ENCODE measurements at places on chromosomes 6 and 20.

DNA sequence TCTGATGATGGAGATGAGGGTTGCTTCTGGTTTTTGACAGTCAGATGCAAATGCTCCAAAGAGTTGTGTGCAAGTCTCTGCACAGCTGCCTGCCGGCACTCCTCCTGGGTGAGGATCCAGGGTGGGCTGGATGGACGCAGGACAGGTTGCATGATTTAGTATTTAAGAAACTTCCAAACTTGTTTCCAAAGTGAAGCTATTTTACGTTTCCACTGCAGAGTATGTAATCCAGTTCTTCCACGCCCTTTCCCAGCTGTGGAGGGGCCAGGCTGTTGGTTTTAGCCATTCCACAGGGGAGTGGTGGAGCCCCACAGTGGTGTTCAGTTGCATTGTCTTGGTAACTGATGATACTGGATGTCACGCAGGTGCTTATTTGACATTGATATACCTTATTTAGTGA is 157.3 kb downstream of the THBS2 start:
- DNase-seq, result no peak

DNA sequence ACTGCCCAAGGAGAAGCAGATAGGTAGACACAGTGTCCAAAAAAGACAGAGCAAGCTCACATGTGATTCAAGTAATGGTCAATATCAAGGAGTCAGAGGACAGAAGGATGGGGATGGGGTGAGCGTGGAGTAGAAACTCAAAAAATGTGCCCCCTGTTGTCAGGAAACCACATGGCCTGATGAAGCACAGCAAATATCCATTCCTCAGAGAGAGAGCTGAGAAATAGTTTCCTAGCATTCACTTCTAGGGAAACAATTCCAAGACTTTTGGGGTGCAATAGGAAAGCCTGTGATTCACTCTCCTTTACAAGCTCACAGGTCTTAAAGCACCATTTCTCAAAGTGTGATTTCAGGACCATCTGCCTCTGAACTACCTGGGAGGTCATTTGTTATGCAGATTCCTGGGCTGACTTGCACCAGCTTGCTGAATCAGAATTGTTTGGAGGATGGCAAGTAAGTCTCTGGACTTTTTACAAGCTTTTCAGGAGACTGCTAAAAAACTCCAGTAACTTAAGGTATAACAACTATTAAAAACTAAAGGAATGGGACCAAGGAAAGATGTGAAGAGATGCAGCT is 432.8 kb downstream of the HDGFL1 start:
- no peak for DNase-seq

DNA sequence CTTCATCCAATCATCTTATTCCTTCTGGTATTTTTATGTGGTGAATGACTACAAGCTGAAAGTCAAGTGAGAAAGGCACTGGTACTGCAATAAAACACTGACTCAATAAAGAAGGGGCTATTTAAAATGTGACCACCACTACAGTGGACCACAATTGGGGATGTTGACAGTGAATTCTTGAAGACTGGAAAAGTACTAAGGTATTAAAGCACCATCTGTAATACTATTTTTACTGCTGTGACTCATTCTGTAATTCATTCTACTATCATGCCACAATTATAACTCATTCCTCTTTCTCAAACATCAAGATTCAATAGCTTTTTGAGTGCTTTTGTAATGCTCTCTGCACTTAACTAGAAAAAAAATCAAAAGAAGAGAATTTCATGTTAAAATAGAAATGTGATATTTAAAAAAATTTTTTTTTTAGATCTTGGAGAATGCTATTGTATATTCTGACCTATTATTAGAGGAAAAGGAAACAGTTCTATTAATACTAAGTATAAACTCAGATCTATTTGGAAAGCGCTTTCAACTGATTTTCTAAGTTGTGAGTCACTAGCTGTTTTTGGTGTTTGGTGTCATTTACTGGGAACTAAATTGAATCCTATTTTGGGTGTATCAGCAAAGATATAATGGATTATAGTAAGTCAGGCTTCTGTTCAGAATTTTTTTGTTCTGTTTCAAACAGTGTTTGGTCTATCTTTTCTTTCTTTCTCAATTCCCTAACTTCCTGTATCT is 104.7 kb upstream of the TMEM170B start:
- peak; percentile 88 for DNase-seq

GRCh38 chr6:158121335-158121734 is 46.7 kb downstream of the SERAC1 start:
- no peak for DNase-seq

- no peak for DNase-seq
These were observed 2.3 kb downstream of the BMP7 start for GRCh38 chr20:57263801-57264792.

GRCh38 chr6:5707281-5708045 is 299.3 kb downstream of the NRN1 start:
- no peak for DNase-seq

GRCh38 chr20:38810926-38811630 is 5.6 kb downstream of the PPP1R16B start:
- DNase-seq, result no peak

DNA sequence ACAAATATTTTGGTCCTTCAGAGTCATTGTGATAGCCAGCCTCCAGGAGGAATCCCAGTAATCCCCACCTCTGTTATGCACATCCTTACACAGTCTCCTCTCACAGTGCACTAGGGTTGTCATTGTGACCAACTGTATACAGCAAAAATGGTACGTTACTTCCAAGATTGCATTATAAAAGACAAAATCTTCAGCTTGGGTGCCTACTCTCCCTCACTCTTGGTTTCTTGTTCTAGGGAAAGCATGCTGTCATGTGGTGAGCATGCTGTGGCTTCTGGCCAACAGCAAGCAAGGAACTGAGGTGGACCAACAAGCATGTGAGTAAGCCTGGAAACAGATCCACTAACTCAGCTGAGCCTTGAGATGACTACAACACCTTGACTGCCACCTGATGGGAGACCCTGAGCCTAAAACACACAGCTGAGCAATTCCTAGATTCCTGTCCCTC is 130.1 kb upstream of the DST start:
- peak; percentile 80 for DNase-seq

DNA sequence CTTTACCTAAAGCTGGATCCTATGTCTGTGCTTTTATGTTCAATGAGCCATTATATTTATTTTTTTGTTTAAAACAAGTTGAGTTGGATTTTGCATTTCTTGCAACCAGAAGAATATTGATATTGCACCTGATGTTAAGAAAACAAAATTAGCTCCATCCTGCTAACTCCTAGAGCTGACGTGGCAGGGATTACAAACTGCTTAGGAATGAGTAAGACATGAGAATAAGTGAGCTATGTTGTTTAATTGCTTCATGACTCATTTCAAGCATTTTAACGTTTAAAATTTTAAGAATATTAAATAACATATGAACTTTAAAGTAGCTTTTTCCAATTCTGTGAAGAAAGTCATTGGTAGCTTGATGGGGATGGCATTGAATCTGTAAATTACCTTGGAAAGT is 663.5 kb downstream of the EPM2A start:
- peak; percentile 93 for DNase-seq

- peak; percentile 34 for DNase-seq
These were observed 198.6 kb downstream of the DTNBP1 start for GRCh38 chr6:15464211-15464725.

DNA sequence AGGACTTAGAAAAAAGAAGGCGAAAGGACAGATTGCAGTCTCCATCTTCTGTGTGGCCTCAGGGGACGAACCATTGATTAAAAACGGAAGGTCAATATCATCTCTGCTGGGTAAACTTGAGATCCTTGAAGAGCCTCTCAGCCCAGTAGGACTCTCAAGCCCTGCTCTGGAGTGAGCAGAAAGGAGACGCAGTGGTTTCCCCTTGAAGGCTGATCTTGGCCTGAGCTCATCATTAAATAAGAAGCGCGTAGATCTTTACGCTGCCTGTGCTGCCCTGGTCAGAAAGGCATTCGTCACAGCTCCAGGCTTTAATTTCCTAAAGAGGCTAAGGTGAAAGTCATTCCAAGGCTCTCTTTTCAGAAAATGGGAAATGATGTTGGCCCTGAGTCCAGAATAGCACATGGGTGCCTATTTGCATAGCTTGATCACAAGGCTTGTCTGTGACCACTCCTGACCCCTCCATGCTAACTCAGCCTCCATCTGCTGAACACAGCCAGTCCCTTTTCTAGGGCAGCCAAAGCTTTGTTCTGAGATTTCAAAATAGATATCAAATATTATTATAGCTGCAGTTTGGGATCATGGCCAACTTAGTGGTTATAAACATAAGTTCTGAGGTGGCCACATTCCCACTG is 29.3 kb upstream of the XRN2 start:
- no peak for DNase-seq

DNA sequence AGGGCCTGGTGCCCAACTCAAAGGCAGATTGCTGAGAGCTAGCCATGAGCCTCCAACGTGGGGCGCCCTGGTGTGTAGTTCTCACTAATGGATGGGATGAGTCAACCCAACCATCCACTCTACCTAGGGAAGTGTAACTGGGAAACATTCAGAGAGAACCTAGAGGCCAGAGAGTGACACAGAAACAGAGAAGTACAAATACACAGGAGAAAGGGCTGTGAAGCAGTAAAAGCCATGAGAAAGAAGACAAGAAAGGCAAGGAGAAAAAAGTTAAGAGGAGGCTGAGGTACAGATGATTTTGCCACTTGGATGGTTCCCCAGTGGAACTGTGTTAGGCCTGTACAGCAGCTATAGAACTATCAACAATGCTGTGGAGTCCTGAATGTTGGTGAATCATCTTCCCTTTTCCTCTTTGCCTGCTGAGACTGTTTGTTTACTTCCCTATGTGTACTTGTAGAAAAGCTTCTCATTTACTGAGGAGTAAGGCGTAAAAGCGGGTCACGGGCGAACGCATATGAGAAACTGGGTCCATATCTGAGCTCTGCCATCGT is 39.0 kb downstream of the MAN1A1 start:
- no peak for DNase-seq

DNA sequence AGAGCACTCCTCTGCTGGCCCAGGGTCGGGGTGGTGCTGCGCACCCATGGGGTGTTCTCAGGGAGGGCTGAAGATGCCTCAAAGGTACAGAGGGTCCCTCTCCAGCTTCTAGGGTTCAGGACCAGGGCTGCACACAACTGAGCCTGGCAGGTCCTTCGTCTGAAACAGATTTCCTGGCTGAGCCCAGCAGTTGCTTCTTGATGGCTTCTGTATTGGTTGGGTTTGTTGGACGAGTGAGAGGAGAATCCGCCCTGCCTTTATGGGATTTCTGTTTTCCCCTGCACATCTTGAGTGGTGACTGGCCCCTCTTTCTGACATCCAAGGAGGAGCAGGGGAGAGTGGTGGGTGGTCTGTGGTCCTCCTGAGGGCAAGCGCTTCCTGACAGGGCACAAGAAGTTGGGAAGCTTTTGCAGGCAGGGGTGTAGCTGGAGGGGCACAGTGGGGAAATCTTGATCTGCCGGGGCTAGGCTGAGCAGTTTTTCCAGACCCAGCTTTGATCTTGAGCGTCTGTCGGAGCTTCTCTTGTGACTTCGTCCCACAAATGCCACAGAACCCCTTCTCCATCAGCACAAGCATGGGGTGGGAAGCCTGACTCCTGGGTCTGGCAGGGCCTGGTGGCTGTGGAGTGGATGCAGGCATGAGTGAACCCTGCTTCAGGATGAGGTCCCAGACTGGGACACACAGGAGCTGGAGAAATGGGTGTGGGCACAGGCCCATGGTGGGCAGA is 116.5 kb downstream of the SYNDIG1 start:
- DNase-seq, result no peak

DNA sequence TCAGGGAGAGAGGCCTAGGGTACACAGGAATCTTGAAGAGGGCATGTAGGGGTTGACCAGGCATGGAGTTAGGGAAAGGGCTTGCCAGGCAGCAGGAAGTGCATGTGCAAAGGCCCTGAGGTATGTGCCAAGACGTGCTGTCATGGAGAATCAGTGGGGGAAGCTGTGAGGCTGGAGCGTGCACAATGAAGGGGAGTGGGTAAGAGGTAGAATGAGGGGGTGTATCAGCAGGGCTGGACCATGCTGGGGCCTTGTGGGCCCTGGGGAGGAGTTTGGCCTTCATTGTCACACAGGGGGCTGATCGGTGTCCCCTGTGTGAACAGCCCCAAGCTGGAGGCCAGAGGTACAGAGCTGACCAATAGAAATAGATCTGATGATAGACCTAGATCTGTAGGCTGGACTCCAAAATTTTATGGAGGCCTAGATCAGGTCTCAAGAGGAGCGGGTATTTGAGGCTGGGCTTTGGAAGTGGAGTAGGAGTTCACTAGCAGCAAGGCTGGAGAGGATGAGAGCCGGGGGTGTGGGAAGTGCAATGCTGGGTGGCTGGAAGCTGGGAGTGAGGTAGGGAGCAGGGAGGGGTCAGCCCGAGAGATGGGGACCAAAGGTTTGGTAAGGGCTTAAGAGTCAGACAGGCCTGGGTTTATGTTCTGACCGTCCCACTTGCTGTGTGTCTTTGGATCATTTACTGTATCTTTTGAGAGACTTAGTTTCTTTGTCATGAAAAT is 3.0 kb downstream of the SRC start:
- DNase-seq, result no peak

- DNase-seq, result peak; percentile 13
These were observed 332.2 kb upstream of the RSPO3 start for GRCh38 chr6:126786262-126786661.

GRCh38 chr20:3000852-3001523 is 42.4 kb upstream of the GNRH2 start:
- peak; percentile 57 for DNase-seq

DNA sequence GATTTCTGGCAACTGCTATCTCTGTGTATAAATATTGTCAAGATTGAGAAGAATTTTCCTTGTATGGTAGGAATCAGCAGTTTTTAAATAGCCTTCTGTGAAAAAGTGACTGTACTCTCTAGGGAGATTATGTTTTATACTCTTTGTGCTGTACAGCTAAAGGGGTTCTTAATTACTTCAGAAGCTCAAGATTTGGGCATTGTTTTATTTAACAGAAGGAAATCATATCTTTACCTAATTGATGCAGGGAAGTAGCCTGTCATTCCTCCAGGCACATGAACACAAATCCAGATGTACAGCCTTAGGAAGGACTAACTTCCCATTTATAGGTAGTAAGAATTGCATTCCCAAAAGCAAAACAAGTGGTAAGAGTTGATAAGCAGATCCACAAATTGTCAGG is 1.3 kb downstream of the CALHM5 start:
- DNase-seq, result no peak
